NCI-H510A treated with DMSO at 0.1 percent for 48 hours (cell line): ENCODE measurements at places on chromosomes 11 and 22.

GRCh38 chr22:42519525-42520401 lies at the start of gene RRP7A:
Gene RRP7A, minus strand, starts transcription at chr22:42519796. Its CDS starts 10 bp downstream, at chr22:42519786.
- DNase-seq, result peak; percentile 8

GRCh38 chr11:115670538-115671205 lies 166.5 kb upstream of the CADM1 start:
- peak; percentile 85 for DNase-seq

GRCh38 chr11:132658696-132659095 lies 873.6 kb downstream of the OPCML start:
- DNase-seq, result no peak

DNA sequence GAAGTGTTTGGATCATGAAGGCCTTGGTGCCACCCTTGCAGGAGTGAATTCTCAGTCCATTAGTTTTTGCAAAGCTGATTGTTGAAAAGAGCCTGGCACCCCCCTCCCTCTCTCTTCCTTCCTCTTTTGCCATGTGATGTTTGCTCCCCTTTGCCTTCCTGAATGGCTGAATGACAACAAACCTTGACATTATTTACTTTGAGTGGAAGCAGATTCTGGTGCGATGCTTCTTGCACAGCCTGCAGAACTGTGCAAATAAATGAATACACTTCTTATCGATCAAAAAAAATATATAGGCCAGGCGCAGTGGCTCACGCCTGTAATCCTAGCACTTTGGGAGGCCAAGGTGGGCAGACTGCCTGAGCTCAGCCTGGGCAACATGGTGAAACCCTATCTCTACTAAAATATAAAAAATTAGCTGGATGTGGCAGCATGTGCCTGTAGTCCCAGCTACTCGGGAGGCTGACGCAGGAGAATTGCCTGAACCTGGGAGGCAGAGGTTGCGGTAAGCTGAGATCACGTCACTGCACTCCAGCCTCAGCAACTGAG lies 2.0 kb upstream of the NARS2 start:
- DNase-seq, result peak; percentile 88

- no peak for DNase-seq
These were observed 79.0 kb downstream of the BUD13 start for GRCh38 chr11:116693593-116694348.

GRCh38 chr11:28209906-28210305 lies 101.7 kb downstream of the METTL15 start:
- DNase-seq, result no peak

- no peak for DNase-seq
These were observed 1.9 kb upstream of the TSKU start for GRCh38 chr11:76781046-76781801.

GRCh38 chr22:17117890-17118289 lies 3.3 kb downstream of the TMEM121B start:
- DNase-seq, result no peak

GRCh38 chr11:10208131-10208575 lies 85.9 kb downstream of the SBF2 start:
- DNase-seq, result peak; percentile 29

GRCh38 chr11:64580412-64580811 lies 10.6 kb upstream of the SLC22A12 start:
- DNase-seq, result no peak

DNA sequence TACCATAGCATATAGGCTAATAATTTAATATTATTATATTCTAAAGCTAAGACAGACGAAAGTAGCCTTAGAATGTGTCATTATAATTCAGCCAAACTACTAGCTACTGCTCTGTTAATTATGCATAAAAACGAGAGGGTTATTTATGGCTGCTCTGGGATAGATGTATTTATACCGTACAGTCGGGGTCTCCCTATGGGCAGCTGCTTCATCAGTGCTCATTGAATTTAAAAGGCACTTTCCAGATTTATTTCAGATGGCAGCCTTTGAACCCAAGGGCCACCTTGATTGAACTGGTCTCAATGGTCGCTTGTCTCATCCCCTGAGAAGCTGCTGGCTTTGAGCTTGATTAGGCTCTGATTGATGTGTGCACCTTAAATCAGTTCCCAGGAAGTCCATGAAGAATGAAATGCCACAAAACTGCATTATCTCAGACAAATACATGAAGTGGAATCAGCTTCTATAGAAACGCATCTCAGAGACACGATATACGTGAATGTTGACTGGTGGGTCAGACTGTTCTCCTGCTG lies 377.6 kb downstream of the LRRC4C start:
- DNase-seq, result no peak

GRCh38 chr11:29353833-29354232 lies 663.0 kb downstream of the KCNA4 start:
- no peak for DNase-seq

- no peak for DNase-seq
These were observed 1038.5 kb downstream of the OPCML start for GRCh38 chr11:132493801-132494200.

GRCh38 chr11:117696540-117696939 lies 100.5 kb downstream of the DSCAML1 start:
- DNase-seq, result peak; percentile 53

- peak; percentile 14 for DNase-seq
These were observed 41.4 kb upstream of the PCF11 start for GRCh38 chr11:83115551-83115950.

- no peak for DNase-seq
These were observed 10.0 kb downstream of the WNT7B start for GRCh38 chr22:45966895-45967365.

GRCh38 chr11:2441171-2441570 lies 3.1 kb downstream of the TRPM5 start:
- no peak for DNase-seq

GRCh38 chr11:65416841-65417701 lies 5.5 kb upstream of the NEAT1 start:
- DNase-seq, result no peak

DNA sequence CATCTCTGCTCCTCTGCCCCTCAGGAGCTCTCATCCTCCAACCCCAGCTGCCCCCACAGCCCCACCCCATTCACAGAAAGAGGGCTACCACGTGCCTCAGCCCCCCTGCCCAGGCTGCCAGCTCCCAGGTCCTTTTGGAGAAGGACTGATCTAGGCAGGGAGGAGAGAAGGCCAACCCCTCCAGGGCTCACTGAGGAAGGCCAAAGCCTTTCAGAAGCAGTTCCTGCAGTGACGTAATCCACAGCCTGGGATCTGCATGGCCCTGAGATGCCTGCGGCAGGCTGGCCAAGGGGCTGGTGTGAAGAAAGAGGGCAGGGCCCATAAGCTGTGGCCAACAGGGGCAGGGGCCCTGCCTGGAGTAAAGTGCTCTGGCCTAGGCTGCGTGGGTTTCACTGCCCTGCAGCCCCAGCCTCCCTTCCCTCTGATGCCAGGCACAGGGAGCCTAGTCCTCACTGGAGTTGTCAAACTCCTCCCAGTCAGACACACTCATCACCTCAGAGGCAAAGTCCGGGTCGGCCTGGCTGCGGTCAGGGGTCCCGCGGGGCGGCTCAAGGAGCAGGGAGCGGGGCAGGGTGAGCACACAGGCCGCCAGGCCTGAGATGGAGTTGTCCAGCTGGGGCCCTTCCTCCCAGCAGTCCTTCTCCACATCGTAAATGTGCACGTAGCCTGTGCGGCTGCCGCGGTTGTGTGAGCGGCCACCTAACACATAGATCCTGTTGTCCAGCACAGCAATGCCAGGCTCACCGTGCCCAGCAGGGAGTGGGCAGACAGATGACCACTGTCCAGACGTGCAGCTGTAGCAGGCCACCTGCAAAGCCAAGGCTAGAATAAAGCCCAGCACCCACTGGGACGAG lies 4.2 kb upstream of the SCARF2 start:
- no peak for DNase-seq

GRCh38 chr11:133581091-133581490 lies 48.8 kb upstream of the OPCML start:
- no peak for DNase-seq

DNA sequence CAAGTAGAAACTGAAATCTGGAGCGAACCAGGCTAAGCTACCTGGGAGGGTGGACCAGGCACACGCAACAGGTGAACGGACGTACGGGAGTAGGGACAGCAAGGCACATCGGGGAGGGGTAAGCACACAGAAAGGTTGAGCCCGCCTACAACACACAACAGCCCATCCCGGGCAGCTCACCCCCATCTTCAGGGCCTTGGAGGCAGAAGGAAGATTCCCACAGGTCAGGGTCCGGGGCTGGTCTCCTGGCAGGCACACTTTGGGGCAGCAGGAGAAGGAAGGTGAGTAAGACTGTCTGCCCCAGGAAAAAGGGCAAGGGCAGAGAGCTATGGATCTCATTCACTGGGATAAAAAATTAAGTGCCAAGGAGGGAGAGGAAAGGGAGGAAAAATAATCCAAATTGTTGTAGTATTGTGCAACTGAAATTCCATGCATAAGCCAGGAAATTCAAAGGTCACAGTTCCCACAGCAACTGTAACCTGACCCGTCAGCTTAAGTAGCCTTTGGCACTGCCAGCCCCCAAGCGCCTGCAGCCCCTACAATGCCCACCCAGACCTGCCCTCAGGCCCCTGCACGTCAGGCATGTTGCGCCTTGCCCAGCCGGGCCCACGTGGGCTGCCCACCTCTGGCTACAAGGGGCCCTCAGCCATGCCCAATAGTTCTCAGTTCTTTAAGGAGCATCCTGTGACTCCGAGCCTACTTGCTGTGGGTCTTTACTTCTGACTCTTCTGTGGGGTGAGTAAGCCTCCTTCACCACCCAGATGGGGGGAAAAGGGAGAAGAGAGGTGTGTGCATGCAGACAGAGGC lies 51.8 kb downstream of the MICAL3 start:
- DNase-seq, result no peak

DNA sequence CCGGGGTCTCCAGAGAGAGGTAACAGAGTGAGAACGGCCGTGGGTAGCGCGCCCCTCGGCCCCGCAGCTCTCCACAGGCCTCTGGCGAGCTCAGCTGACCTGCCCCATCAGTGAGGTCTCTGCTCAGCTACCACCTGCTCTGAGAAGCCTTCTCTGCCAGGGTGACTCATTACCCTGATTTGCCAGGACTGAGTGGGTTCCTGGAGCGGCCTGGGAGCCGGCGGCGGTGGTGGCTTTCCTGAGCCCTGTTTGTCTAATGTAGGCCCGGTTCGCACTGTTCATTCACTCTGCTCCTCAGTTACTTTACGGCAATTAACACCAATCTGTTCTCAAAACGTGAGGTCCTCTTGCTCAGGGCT lies 351.0 kb upstream of the B3GAT1 start:
- no peak for DNase-seq

- DNase-seq, result no peak
These were observed 10.0 kb downstream of the MUC5B start for GRCh38 chr11:1232883-1233321.

DNA sequence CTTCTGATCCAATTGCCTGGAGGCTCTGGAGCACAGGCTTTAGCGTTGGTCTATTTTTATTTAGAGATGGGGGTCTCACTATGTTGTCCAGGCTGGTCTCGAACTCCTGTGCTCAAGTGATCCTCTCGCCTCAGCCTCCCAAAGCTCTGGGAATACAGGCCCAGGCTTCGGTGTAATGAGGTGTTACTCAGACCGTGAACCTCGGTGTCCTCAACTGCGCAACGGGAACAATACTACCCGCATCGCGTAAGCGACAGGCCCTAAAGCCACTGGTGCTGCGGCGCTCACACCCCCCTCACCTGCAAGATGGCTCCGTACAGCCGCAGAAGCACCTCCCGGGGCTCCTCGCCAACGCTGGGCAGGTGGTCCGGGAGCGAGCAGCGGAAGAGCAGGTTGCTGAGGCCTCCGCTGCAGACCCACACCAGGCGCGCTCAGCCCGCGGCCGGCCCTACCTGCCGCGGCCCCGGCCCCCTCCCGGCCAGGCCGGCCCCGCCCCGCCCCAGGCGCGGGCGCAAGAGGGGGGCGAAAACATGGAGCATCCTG lies 628 bp downstream of the CHKB start:
- DNase-seq, result peak; percentile 5

- DNase-seq, result no peak
These were observed 25.4 kb upstream of the GSTP1 start for GRCh38 chr11:67558084-67558772.

DNA sequence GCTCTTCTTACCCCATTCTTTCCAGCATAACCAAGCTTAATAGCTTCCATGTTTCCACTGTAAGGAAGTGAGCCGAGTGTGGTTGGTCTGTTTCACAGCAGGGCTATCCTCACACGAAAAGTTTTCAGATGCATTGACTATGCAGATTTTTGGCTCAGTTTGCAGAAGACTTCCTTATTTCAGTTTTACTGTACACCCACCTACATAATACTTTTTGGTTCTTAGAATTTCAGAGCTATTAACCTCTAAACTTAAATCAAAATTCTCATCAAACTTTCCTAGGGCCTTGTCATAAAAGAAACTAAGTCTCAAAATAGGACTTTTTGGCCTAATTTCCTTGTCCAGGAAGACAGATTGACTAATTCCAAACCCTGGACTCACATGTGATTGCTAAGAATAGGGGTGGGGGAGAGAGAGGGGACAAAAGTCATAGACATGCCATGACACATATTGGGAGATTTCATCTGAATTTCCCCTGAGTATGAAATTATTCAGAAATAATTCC lies 7.3 kb upstream of the EHF start:
- DNase-seq, result no peak

DNA sequence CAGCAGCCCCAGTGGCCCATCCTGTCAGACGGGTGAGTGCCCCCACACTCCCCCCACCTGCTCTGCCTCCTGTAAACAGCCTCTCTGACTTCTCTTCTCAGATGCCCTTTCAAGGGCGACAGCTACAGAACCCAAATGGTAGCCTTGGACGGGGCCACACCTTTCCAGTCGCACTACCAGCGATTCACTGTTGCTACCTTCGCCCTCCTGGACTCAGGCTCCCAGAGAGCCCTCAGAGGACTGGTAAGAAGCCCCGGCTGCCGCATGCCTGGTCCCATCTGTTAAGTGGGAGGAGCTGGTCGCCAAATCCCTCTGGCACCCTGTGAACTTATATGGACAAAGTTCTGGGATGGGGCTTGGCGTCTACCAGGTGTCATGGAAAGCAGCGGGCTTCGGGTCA lies 6.2 kb downstream of the ZP1 start:
- no peak for DNase-seq

DNA sequence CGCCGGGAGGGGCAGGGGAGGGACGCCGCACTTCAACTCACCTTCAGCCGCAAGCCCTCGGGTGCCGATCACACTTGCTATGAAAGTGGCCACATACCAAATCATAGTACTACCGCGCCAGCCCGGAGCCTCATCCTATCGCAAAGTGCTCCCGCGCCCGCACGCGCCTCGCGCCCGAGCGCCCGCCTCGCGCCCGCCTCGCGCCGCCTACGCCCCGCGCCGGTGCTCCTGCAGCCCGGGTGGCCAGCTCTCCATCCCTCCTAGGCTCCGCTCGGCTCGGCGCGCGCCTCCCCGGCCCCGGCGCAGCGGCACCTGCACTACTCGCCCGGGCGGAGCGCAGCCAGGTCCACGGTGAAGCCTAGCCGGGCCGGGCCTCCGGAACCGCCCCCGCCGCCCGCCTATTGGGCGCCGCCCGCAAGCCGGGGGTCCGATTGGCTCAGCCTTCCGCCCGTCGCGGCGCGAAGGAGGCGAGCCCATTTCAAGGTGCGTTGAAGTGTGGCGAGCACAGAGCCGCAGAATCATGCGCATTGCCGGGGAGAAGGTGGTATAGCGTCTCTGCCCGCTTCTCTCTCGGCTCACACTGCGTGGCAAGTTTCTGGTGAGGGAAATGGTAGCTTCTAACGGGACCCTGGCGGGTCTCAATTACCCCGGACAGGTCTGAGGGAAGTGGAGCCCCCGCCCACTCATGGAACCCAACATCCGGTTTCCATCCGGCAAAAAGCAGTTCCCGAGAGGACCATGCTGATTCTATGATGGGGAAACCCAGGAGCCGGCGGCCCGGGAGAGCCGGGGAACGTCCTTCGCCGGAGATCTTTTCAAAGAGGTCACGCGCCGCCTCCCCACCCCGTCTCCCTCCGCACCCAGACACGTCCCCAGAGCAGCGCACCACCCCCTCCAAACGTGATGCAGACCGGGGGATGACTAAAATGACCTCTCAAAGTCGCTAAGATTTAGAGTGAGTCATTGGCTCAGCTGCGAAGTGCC lies at the start of gene IGSF9B:
Gene IGSF9B, minus strand, starts transcription at position 319 of the 984 bp plus-strand sequence. Its CDS starts 214 bp downstream, at position 105.
- peak; percentile 88 for DNase-seq

GRCh38 chr11:92886243-92886905 lies 83.1 kb upstream of the MTNR1B start:
- DNase-seq, result peak; percentile 90
